ENCODE measurements at places on chromosomes 2 and 18.

DNA sequence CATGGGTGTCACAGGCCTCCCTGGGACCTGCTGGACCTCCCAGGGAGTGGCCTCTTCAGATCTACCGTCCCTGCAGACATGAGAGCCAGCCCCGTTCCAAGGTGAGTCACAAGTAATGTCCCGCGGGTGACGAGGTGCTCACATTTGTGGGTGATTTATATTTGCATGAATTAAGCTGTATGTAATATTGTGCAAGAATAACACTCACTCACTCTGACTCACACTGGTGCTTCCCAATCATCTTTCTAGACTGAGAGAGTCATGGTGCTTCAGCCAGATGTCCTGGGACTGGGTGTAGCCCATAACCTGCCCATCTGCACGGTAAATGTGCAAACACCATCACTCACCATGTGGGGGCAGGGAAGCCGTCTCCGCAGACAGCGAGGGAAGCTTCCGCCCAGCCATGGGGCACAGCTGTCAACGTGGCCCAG lies 347.5 kb upstream of the SALL3 start:
- no peak for DNase-seq

DNA sequence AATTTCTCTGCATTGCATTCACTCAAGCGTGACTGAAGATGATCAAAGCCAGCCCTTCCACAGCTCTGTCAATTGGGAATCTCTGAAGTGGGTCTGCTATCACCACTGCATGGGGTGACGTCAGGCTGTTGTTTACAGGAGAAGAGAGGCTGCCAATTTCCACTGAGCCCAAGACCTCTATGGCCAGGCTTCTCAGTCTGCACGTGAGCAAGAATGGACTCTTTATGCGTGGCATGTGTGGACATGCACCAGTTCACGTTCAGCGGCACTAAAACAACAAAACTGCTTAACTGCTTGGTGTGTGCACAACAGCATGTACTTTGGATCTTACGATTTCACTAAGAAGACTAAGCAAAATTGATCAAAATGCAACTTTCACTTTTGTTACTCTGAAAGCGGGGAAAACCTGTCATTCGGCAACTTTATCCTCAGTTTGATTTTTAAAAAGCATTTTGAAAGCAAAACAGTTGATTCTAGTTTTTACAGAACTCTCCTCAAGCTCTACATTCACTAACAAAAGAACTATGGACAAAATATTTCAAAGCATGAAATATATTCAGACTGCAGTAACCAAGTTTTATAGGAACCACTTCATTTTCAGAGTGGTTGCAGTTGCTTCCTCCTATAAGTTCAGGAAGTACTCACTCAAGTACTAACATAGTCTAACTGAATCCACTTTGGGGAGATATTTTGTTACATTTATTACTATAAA lies 77.0 kb upstream of the SERTAD2 start:
- no peak for DNase-seq

- no peak for DNase-seq
Observed at GRCh38 chr2:234863043-234863934, 88.5 kb upstream of the SH3BP4 start.

- DNase-seq: no peak
Observed at GRCh38 chr2:101710471-101711318, 13.2 kb downstream of the MAP4K4 start.

DNA sequence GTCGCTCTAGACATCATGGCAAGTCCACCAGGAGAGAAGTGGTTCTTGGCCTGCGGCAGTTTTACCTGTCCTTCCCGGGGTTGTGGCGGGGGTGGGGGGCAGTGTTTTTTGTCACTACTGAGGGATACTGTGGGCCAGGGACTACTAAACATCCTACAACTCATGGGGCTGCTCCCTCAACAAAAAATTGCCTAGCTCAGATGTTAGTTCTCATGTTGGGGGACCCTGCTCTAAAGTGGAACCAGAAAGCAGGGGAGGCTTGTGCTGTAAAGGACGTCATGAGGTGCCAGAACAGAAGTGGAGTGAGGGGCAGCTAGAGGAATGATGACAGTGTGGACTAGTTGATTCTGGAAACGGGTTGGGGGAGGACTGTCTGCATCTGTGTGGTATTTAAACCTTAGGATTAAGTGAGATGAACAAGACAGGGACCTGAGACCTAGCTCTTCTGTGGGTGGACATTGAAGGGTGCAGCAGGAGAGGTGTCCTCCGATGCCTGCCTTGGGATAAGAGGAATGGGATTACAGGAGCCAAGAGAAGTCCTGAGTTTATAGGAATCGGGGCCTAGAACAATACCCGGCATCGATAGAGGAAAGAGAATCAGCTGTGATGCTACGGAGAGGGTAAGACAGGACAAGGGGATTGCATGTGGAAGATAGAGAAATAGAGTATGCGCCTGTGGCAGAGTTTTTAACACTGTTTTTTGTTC lies 2.7 kb downstream of the RPL31 start:
- no peak for DNase-seq

DNA sequence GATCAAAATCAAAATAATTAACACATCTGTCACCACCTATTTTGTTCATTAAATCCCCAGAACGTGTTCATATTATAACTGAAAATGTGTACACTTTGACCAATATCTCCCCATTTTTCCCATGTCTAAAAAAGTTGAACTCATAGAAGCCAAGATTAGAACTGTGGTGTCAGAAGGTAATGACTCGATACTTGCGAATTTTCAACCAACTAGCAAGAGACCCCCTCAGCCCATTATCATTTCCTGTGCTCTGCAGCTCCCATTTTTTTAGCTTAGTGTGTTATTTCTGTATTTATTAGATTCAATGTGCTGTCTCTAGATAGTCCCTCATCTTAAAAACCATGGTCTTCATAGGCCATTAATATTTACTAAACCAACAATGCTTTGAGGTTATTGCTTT lies 248.7 kb upstream of the PIK3C3 start:
- DNase-seq: no peak

Measured in stimulated activated CD8-positive, alpha-beta memory T cell treated with anti-CD3 and anti-CD28 coated beads, Interleukin-4, amount 100 ng/mL, for 1 hour (primary cell).